GM04504 (cell line): ENCODE measurements at places on chromosomes 16 and 17.

GRCh38 chr17:5605452-5605851, 21.1 kb upstream of the NLRP1 start:
- no peak for DNase-seq

- DNase-seq = no peak
Measured at GRCh38 chr17:80938556-80938955, 53.1 kb upstream of the CHMP6 start.

GRCh38 chr17:81489012-81489997, 23.3 kb downstream of the ACTG1 start:
- DNase-seq = no peak

DNA sequence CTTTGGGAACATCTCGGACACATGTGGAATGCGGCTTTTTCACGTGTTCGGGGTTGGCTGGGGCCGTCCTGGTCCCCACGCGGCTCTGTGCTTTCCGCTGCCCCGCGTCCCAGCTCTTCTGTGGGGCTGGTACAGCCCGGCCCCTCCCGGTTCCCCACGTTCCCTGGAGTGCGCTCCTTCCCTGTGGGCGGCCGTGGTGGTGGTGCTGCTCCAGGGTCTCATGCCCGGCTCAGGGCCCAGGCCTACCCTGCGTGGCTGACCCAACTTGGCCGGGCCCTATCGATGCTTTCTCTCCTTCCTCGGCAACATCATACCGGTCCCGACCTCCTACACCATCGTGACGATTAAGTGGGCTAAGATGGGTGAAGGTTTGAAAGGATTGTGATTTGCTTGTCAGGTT, 3.3 kb downstream of the TELO2 start:
- no peak for DNase-seq

DNA sequence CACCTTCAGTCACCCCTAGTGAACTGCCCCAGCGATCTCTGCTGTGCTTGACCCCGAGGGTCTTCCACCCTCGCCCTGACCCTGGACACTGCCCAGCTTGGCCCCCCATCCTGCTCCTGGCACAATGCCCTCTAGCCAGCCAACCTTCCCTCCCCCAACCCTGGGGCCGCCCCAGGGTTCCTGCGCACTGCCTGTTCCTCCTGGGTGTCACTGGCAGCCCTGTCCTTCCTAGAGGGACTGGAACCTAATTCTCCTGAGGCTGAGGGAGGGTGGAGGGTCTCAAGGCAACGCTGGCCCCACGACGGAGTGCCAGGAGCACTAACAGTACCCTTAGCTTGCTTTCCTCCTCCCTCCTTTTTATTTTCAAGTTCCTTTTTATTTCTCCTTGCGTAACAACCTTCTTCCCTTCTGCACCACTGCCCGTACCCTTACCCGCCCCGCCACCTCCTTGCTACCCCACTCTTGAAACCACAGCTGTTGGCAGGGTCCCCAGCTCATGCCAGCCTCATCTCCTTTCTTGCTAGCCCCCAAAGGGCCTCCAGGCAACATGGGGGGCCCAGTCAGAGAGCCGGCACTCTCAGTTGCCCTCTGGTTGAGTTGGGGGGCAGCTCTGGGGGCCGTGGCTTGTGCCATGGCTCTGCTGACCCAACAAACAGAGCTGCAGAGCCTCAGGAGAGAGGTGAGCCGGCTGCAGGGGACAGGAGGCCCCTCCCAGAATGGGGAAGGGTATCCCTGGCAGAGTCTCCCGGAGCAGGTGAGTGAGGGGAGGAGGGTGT, at the start of gene TNFSF13:
TSS of gene TNFSF13 (plus strand) at position 207 of the 776 bp plus-strand sequence. CDS start at position 497, 290 bp downstream.
- no peak for DNase-seq

- DNase-seq = no peak
Measured at GRCh38 chr16:22300427-22301071, 3.3 kb downstream of the POLR3E start.

- no peak for DNase-seq
Measured at GRCh38 chr17:81703747-81704654, 834 bp downstream of the MRPL12 start.

- no peak for DNase-seq
Measured at GRCh38 chr17:62981933-62982332, 15.9 kb downstream of the TANC2 start.

DNA sequence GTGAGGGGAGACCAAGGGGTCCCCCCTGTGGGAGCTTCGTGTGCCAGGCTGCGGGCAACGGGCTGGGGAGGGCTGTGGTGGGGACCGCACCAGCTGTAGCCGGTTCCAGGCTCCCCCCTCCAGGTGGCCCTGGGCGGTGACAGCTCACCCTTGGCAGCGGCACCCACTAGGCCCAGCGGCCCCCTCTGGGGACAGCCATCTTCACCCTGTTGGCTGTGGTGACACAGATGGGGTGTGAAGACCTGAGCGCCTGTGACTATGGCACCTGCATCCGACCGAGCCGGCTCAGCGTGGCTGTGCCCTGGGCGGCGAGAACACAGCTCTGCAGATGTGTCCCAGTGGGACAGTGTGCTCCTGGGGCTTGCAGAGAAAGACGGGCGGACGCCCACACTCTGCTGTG, 1.1 kb upstream of the C1QTNF8 start:
- no peak for DNase-seq

- no peak for DNase-seq
Measured at GRCh38 chr16:85332175-85332574, 219.9 kb upstream of the CIBAR2 start.

GRCh38 chr16:23072084-23072599, 77.1 kb downstream of the USP31 start:
- DNase-seq = peak; percentile 58

DNA sequence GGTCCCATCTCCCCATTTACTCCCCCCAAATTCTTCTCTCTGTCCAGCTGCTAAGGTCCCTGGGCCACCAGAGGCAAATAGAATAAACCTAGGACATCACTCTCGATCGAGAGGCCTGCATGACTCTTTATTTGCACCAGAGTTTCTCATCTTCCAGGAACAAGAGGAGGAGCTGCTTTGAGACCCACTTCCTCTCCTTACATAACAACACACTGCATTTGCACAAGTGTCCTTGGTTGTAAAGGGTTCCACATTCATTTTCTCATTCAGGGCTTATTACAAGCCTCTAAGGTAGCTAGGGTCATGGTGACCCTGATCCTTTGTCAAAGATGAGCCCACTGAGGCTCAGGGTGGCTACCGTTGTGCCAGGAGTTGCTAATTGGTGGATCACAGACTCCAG, 38.1 kb upstream of the RHOT1 start:
- no peak for DNase-seq

- no peak for DNase-seq
Measured at GRCh38 chr17:76612977-76613851, 27.6 kb upstream of the ST6GALNAC2 start.

GRCh38 chr16:85403693-85404092, 209.4 kb upstream of the GSE1 start:
- no peak for DNase-seq

DNA sequence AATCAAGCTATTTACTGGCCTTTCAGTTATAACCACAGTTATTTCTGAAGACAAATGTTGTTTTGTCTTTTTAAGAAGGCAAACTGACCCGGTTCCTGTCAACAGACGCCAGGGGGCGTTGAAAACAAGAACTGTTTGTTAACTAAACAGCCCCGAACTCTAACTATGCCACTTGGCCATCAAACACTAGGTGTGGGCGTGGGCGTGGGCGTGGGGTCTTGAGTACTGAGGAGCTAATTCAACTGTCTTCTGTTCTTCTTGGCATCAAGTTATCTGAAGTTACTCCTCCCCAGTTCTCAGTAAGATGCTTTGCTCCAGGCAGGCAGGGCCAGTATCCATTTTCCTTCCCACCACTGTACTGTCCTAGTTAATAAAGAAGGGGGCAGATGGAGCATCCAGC, 63.3 kb upstream of the MTMR4 start:
- DNase-seq = peak; percentile 12

DNA sequence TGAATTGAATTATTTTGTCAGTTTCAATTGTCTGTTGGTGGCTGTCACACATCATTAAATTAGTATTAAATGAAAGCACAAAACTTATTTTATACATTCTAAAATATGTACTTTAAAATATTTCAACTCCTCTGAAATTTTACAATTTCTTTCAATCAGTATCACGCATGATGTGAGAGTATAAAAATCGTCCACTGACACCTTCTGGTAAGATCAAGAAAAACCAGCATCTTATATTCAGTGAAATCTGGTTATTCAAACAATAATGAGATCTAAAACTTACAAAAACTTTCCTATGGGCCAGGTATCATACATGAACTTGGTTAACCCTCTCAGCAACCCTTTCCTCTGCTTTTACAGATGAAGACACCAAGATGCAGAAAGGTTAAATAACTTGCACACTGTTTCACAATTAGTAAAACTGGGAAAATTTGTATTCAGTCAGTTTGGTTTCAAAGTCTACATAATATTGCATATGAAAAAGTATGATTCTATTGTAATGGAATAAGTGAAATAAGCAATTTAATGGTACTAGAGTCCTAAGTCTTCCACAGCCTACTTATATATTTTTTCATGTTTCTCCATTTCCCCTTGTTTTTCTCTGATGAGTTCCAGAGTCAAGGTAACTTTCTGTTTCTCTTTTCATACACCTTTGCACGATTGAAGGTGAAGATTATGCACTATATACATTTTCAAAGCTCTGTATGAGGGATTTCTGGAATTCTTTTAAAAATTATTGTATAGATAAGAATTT, 58.7 kb downstream of the EFCAB5 start:
- no peak for DNase-seq
